ENCODE measurements at places on chromosomes 6 and 20. TPM values are rescaled to one million over a fixed set of nuclear protein-coding genes. Genes with fewer than 3 reads are reported as not detected.

The TSPO2 gene
- not detected for total RNA-seq

The TFAP2C gene
- total RNA-seq, result 1.3 TPM

The C6orf58 gene
- total RNA-seq, result not detected

The NR2E1 gene
- total RNA-seq, result not detected

The WFDC13 gene
- not detected for total RNA-seq

The CNR1 gene
- total RNA-seq, result 16.7 TPM

The FRMD1 gene
- total RNA-seq, result 7.6 TPM

The SLC17A1 gene
- total RNA-seq, result not detected

The DLGAP4 gene
- 83.1 TPM for total RNA-seq

The TINAG gene
- not detected for total RNA-seq

The TMEM74B gene
- total RNA-seq, result 0.42 TPM

The AIG1 gene
- total RNA-seq, result 46.4 TPM

The GLP1R gene
- total RNA-seq, result not detected

The CST5 gene
- not detected for total RNA-seq

The C20orf96 gene
- total RNA-seq, result 5.0 TPM

The FOXA2 gene
- total RNA-seq, result not detected

The MRAP2 gene
- total RNA-seq, result 0.16 TPM

The SLC22A7 gene
- total RNA-seq, result not detected

The CAP2 gene
- total RNA-seq, result 9.3 TPM

The TRIM40 gene
- total RNA-seq, result not detected

The PTPRK gene
- 13.6 TPM for total RNA-seq

The SYNGAP1 gene
- total RNA-seq, result 14.1 TPM

The PXMP4 gene
- total RNA-seq, result 7.0 TPM

The HCRTR2 gene
- not detected for total RNA-seq

The RAB23 gene
- total RNA-seq, result 9.4 TPM

The OOEP gene
- total RNA-seq, result not detected

The ATP9A gene
- 109 TPM for total RNA-seq

The MICB gene
- total RNA-seq, result 4.5 TPM

The MCHR2 gene
- not detected for total RNA-seq

The PDRG1 gene
- 5.9 TPM for total RNA-seq

The ETV7 gene
- total RNA-seq, result 0.29 TPM

The PDYN gene
- not detected for total RNA-seq

The TAGAP gene
- total RNA-seq, result 5.7 TPM

The HMGCLL1 gene
- total RNA-seq, result 0.29 TPM

The CGAS gene
- 6.0 TPM for total RNA-seq

The RAB44 gene
- total RNA-seq, result 0.35 TPM

The HLA-C gene
- 425 TPM for total RNA-seq

The RBM24 gene
- 1.3 TPM for total RNA-seq

The IMPG1 gene
- not detected for total RNA-seq

The UBE3D gene
- 4.2 TPM for total RNA-seq

The ADGRF4 gene
- total RNA-seq, result not detected

The TCP11 gene
- total RNA-seq, result not detected

The FHL5 gene
- 16.6 TPM for total RNA-seq

The BTN1A1 gene
- total RNA-seq, result not detected

The SPACA1 gene
- not detected for total RNA-seq

The STX11 gene
- 32.7 TPM for total RNA-seq

The UBE2C gene
- total RNA-seq, result not detected

The HFE gene
- 13.5 TPM for total RNA-seq

The MUC21 gene
- not detected for total RNA-seq

The SLC17A2 gene
- not detected for total RNA-seq

The LY6G6D gene
- total RNA-seq, result not detected

The LINC00237 gene
- not detected for total RNA-seq

The PROKR2 gene
- total RNA-seq, result not detected

The DNMT3B gene
- total RNA-seq, result 0.39 TPM
